Muscle of leg (tissue), 16 donors: ENCODE measurements at places on chromosomes 13 and 19. TPM values are rescaled to one million over a fixed set of nuclear protein-coding genes. Genes with fewer than 3 reads are reported as not detected.

- DNase-seq: no peak
Observed at GRCh38 chr19:5141850-5142724, 173.2 kb downstream of the KDM4B start.

Gene ZNF878
- total RNA-seq: 0.31 TPM

Gene KCTD15
- total RNA-seq: 28.4 TPM

DNA sequence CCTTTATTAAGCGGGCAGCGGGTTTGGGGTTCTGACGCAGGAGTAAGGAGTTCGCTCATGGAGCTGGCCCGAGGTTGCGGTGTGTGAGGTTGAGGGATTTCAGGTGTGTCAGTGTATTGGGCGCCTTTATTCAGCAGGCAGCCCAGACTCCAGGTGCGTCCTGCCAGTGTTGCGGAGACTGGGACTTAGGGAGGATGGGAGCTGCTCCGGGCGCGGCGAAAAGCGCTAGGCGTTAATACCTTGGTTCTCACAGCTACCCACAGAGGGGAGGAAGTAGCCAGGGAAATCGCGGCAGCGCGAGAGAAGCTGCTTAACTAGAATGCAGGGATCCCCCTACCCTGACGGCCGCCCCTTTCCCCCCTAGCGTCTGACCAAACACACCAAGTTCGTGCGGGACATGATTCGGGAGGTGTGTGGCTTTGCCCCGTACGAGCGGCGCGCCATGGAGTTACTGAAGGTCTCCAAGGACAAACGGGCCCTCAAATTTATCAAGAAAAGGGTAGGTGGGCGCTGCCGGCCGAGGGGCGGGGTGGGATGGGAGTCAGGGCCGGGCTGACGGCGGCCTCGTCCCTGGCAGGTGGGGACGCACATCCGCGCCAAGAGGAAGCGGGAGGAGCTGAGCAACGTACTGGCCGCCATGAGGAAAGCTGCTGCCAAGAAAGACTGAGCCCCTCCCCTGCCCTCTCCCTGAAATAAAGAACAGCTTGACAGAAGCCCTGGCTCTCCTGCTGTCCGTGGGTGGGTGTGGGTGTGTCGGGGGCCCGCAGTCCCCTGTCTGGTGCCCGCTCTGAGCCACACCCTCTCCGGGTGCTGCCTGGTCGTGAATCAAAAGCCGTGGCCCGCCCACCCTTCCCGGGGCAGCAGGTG lies 1.1 kb downstream of the RPL36 start:
- DNase-seq: peak; percentile 87

Gene CEACAM7
- total RNA-seq: not detected

Gene PRX
- total RNA-seq: 7.7 TPM

Gene GPR183
- total RNA-seq: 1.8 TPM

Gene TTC9B
- 0.09 TPM for total RNA-seq

Gene NPHS1
- total RNA-seq: 0.09 TPM

Gene TRPM4
- 13.1 TPM for total RNA-seq

DNA sequence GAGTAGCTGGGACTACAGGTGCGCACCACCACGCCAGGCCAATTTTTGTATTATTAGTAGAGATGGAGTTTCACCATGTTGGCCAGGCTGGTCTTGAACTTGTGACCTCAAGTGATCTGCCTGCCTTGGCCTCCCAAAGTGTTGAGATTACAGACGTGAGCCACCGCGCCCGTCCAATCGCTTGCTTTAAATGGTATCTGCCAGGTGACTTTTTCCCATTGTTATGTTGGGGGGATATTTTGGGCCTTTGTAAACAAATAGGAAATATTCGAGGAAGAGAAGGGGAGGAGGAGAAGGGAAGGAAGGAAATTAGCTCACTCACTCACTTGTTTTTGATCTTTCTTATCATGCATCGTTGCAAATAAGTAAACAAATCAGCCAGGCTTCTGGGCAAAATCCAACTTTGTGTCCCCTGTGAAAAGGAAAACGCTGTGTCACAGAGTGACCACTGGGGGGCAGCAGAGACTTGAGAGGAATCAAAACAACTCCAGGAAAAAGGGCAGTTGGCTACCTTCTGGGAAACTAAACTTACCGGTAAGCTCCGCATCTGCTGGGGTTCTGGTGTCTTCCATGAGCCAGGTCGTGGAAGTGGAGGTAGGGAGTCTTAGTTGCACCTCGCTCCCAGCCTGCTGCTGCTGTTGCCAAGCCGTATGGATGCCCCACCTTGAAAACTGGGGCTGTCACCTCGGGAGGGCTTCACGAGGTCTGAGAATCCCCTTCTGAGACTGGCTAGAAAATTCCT lies 9.3 kb upstream of the RANBP3 start:
- peak; percentile 90 for DNase-seq

GRCh38 chr13:99995104-99995588 lies 13.6 kb downstream of the ZIC2 start:
- peak; percentile 12 for DNase-seq

Gene PSG2
- total RNA-seq: 0.62 TPM

GRCh38 chr19:21611659-21612402 lies 106.4 kb downstream of the ZNF429 start:
- no peak for DNase-seq

- DNase-seq: peak; percentile 16
Observed at GRCh38 chr13:82687884-82688283, 1194.4 kb downstream of the SLITRK1 start.

DNA sequence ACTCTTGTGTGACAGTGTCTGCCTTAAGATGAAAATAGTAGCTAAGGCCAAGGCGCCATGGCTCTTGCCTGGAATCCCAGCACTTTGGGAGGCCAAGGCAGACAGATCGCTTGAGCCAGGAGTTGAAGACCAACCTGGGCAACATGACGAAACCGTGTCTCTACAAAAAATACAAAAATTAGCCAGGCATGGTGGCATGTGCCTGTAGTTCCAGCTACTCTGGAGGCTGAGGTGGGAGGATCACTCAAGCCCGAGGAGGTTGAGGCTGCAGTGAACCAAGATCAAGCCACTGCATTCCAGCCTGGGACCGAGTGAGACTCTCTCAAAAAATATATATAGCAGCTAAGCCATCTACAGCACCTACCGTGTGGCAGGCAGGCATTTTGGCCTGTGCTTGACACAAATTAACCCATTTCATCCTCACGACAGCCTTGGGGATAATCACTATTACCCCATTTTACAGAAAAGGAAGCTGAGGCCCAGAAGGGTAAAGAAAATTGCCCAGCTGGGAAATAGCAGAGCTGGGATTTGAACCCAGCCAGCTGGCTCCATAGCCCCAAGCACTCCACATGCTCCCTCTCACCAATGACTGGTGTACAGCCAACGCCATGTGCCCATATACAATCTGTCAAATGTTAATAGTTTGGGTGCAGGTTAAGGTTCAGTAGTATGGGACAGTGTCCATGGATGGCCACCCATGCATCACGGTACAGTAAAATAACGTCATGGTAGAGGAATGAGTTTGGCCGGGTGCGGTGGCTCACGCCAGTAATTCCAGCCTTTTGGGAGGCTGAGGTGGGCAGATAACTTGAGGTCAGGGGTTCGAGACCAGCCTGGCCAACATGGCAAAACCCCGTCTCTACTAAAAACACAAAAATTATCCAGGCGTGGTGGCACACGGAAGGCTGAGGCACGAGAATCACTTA lies 3.1 kb downstream of the SLC1A5 start:
- no peak for DNase-seq

- DNase-seq: no peak
Observed at GRCh38 chr13:47000165-47000564, 103.3 kb upstream of the HTR2A start.

DNA sequence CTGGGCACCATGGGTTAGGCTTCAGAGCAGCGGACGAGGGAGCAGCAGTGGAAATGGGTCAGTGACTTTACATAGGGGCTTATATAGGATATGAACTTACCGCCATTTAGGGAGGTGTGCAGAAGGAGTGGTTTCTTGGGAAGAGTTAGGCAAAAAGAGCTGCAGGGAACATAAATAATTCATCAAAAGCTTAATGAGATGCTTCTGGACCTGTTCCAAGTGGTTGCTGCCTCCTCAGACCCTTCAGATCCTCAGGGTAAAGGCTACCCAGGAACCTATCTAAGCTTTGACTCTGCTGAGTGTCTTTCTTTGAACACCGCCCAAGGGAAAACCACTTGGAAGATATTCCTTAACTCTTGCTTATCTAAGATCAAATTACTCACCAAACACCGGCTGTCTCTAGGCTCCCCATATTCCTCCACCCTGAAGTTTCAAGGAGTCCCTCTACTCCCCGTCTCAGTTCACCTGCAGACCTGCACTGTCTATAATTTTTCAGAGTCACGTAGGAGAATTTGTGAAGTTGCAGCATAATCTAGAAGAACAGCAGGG lies at the start of gene IGFL4:
IGFL4 (minus strand) TSS at position 51 of the 549 bp plus-strand sequence; CDS start at position 11, 40 bp downstream.
- no peak for DNase-seq

GRCh38 chr13:95245071-95245470 lies 56.2 kb downstream of the ABCC4 start:
- DNase-seq: peak; percentile 29

DNA sequence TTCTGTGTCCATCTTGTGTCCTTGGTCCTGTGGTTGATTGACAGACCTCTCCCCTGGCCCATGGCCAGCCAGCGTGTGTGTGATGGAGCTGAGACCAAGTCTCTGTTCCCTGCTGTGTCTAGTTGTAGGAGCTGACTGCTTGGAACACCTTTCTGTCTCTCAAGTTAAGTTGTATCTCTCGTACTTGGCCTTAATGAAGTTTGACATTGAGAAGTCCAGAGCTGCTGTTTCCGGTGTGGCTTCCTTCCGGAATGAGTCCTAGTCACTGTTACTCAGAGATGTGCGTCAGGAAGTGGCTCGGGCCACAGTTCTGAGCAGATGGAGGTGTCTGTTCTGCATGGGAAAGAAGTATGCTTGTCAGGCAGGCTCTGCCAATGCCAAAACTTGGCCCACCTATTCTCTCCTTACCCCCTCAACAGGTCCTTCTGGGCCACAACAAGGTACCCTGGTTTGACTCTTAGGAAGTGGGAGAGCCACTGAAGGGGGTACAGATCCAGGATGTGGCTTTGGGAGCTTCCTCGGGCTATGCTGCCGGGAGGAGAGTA lies 54.3 kb downstream of the GATAD2A start:
- DNase-seq: peak; percentile 60

Gene CCNA1
- 0.75 TPM for total RNA-seq

Gene KIR2DL4
- total RNA-seq: 0.04 TPM

DNA sequence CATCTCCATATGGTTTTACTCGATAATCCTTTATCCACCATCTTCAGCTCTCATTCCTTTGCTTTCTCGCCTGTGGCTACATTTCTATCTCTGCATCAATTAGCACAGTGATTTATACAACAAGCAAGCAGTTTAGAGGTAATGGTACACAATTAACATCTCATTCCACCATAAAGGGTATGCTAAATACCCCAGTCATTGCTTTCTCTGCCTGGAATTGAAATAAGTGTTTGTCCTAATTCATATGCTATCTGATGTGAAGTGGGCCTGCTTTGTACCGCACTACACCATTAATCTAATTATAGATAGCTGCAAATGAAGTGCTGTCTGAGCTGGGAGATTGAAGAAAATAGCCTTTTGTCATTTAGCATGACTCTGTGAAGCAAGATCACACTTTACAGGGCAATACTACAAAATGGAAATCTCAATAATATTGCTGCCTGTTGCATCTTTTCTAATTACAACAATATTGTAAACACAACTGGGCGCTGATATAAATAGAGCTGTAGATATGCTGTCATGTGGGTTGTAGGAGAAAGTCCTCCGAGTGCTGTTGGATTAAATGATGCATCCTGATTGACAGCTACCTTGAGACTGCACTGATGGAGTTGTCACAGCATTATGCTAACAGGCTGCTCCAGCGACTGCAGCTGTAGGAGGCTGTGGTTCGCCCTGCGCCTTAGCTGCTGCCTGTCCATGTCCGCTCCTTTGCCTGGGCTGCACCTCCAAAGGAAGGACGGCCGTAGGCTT lies 78.2 kb downstream of the GGACT start:
- no peak for DNase-seq

Gene CEACAM16
- total RNA-seq: 0.62 TPM

DNA sequence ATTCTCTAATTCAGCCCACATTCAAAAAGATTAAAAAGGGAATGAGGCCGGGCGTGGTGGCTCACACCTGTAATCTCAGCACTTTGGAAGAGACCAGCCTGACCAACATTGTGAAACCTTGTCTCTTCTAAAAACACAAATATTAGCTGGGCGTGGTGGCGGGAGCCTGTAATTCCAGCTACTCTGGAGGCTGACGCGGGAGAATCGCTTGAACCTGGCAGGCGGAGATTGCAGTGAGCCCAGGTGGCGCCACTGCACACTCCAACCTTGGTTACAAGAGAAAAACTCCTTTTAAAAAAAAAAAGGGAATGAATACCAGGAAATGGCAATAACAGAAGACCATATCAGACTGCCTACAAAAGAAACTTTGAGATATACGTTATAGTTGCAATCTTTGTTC lies 1244.5 kb downstream of the PCDH9 start:
- no peak for DNase-seq

- peak; percentile 91 for DNase-seq
Observed at GRCh38 chr19:1243768-1244692, 2.5 kb downstream of the ATP5F1D start.

DNA sequence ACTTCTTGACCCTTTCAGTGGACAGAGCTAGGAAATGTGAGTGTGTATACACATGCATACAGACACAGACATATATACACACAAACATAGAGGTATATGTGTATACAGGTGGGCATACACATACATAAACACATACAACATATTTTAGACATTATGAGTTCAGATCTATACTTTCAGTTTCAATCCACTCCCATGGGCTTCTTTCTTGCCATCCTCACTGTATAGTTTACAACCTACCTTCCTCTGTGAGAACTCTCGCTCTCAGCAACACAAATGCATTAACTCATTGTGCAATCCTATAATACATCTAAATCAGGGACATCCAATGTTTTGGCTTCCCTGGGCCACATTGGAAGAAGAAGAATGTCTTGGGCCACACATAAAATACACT lies 21.2 kb upstream of the SCEL start:
- no peak for DNase-seq

DNA sequence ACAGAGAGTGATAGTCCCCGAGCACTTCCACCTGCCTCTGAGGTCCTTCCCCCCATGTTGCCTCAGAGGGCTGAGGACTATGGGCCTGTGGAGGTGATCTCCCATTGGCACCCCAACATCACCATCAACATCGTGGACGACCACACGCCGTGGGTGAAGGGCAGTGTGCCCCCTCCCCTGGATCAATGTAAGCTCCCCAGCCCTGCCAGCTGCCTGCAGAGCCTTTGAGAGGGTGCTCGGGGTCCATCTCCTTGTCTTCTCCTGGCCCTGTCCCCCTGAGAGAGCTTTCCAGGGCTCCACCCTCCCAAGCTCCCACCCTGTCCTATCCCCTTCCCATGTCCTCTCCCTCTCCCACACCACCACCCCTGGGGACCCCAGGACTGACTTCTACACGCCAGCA lies 14.9 kb upstream of the RELB start:
- DNase-seq: no peak

DNA sequence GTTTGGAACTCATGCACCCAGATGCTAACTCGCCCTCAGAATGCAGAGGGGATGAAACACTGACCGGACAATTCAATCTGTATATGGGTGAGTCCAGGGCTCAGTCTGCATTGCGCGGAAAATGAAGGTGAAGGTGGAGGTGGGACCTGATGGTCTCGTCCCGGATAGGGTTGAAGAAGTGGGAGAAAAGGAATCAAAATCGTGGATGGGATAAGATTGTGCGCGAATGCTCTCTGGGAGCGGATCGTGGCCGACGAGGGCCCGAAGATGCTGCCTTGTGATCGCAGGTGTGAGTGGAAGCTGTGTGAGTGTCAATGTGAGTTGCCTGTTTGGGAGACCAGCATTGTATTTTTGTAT lies 594 bp upstream of the ZNF850 start:
- DNase-seq: no peak

Gene CACNG6
- 21.5 TPM for total RNA-seq

GRCh38 chr13:23506071-23506806 lies 64.0 kb upstream of the TNFRSF19 start:
- peak; percentile 74 for DNase-seq

Gene ZNF28
- 14.9 TPM for total RNA-seq

Gene RPL18
- 2,914 TPM for total RNA-seq

- no peak for DNase-seq
Observed at GRCh38 chr13:45297456-45298205, 43.4 kb downstream of the TPT1 start.
